ENCODE measurements at places on chromosomes 5 and 9.

GRCh38 chr5:19314840-19315239, 673.2 kb downstream of the CDH18 start:
- DNase-seq = no peak

- DNase-seq = no peak
Measured at GRCh38 chr5:1744393-1745122, 55.1 kb downstream of the MRPL36 start.

GRCh38 chr5:54295651-54296276, 14.6 kb downstream of the ARL15 start:
- no peak for DNase-seq

- DNase-seq = no peak
Measured at GRCh38 chr5:21688655-21689054, 1164.5 kb downstream of the CDH12 start.

- DNase-seq = no peak
Measured at GRCh38 chr5:60526336-60526875, 173.6 kb downstream of the DEPDC1B start.

DNA sequence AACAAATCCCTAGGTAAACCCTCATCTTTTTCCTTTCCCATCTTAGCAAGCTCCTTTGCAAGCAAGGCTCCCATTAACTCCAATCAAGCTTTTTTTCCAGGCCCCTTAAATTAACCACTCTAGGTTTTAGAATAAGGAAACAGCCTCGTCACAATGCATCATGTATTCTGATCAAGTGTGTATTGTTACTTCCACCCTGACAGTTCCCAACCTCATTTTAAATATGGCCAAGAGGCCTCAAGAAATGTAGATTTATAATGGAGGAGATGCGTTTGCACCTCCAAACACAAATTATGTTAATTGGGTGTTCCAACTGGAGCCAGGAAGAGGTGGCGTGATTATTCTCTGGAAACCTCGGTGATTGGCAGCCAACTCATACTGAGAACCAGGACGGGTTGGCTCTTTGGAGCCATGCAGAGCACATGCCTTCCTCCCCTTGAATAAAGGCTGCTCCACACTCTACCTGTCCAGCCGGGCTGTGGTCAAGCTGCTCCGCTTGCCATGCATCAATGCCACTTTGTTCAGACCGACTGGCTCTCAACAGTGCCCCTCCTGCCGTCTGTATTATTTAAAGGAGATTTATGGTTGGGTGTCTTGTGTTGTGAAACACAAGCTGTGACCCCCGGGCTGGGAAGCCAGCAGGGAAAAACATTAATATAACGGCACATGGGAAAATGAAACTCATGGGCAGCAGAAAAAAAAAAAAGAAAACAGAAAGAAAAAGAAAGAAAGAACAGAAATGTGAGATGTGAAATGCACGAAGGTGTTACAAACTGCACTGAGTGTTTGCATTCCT, 191.1 kb downstream of the EBF1 start:
- no peak for DNase-seq

GRCh38 chr5:1723476-1723875, 76.2 kb downstream of the MRPL36 start:
- no peak for DNase-seq

DNA sequence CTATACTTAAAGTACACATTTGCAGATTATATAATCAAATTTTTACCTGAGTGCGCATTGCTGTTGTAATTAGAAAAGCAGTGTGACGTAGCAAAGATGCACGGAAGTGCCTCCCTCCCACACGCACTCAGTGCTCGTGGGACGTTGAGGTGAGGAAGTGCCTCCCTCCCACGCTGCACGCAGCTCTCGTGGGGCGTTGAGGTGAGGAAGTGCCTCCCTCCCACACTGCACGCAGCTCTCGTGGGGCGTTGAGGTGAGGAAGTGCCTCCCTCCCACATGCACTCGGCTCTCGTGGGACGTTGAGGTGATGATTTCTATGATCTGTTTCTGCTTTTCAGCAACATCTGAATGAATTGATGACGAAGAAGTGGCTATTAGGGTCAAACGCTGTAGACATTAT, 21.0 kb downstream of the EXOC3 start:
- DNase-seq = no peak

DNA sequence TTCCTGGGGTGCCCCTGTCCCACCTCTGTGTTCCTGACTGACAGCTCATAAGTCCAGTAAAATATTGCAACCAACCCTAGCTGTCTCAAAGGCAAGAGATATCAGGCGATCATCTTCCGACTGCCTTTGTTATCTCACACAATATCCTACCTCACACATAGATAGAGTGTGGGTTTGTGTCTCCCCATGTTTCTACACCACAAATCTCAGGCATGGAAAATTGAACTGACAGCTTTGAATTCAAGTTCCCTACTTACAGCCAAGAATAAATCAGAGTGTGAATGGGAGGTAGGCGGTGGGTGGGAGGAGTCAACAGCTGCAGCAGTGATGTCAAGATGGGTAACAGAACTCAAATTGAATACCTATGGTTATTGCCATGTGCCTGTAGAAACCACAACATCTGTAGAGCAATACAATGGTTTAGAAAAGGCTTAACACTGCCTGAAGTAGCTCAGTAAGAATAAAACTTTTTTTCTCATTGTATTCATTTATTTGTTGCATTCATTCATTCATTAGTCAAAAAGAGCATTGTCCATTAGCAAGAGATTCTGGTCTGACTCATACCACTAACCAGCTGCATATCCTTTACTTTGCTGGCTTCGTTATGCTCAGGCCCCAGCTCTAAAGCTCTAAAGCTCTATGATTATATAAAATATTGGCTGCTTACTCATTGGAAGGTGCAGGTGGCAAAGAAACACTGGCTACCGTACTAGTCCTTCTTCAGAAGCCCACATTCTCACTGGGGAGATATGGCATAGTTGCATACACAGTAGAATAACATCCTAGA, 108.2 kb upstream of the DMAC1 start:
- DNase-seq = no peak

- DNase-seq = no peak
Measured at GRCh38 chr5:96332535-96333366, 100.3 kb downstream of the PCSK1 start.

Data from GM04504 (cell line).